Thoracic aorta endothelial cell (primary cell): ENCODE measurements at places on chromosomes 7 and 10. TPM values are rescaled to one million over a fixed set of nuclear protein-coding genes. Genes with fewer than 3 reads are reported as not detected.

Gene ENTPD1
- total RNA-seq: 8.0 and 19.6 TPM in 2 replicates

Gene OPN4
- not detected in 2 replicates for total RNA-seq

Gene PAPOLB
- 0.22 and 0.27 TPM in 2 replicates for total RNA-seq

Gene IRF5
- 0.66 and 1.4 TPM in 2 replicates for total RNA-seq

Gene ANXA8L1
- total RNA-seq: not detected in 2 replicates

Gene PTPRN2
- total RNA-seq: 0.66 and 1.3 TPM in 2 replicates

Gene FOXI2
- not detected in 2 replicates for total RNA-seq

Gene SPACDR
- 1.7 and 1.9 TPM in 2 replicates for total RNA-seq

Gene THNSL1
- 3.4 and 4.4 TPM in 2 replicates for total RNA-seq

Gene PLEKHS1
- total RNA-seq: not detected in 2 replicates
